Skin of body (tissue), 3 donors: ENCODE measurements at places on chromosomes 3 and 15. TPM values are rescaled to one million over a fixed set of nuclear protein-coding genes. Genes with fewer than 3 reads are reported as not detected.

Gene FBXO22
- 12.9 TPM for total RNA-seq

Gene CPLX3
- 0.20 TPM for total RNA-seq

Gene MEIS2
- total RNA-seq, result 25.5 TPM

Gene BSN
- total RNA-seq, result 0.39 TPM

Gene RNU5B-1
- under 0.01 TPM for total RNA-seq

Gene KY
- 7.2 TPM for total RNA-seq

Gene ROPN1B
- 2.0 TPM for total RNA-seq

Gene CAMK2N2
- not detected for total RNA-seq

Gene INTS14
- total RNA-seq, result 23.9 TPM

Gene MUC4
- 0.30 TPM for total RNA-seq

Gene NME9
- not detected for total RNA-seq

Gene LRRIQ4
- not detected for total RNA-seq

Gene IGSF11
- total RNA-seq, result 1.6 TPM

Gene EFCAB12
- total RNA-seq, result 0.10 TPM

Gene TGFBR2
- total RNA-seq, result 71.5 TPM

Gene CYP1A2
- 0.10 TPM for total RNA-seq

Gene ARID3B
- total RNA-seq, result 4.8 TPM

Gene CNTN6
- total RNA-seq, result 1.9 TPM

Gene HESX1
- 0.89 TPM for total RNA-seq

Gene COPS2
- 80.4 TPM for total RNA-seq

Gene BCHE
- 28.8 TPM for total RNA-seq

Gene TRH
- not detected for total RNA-seq

Gene FSIP1
- 0.89 TPM for total RNA-seq

Gene AQP9
- 7.3 TPM for total RNA-seq

Gene EPHB1
- 5.0 TPM for total RNA-seq

Gene MAP6D1
- total RNA-seq, result 1.2 TPM

Gene AMIGO3
- total RNA-seq, result 0.10 TPM

Gene AMOTL2
- 46.8 TPM for total RNA-seq

Gene RARB
- 5.5 TPM for total RNA-seq

Gene SLCO2A1
- total RNA-seq, result 3.7 TPM

Gene MAGEL2
- total RNA-seq, result 2.8 TPM

Gene THSD4
- total RNA-seq, result 24.3 TPM

Gene PIERCE2
- 1.5 TPM for total RNA-seq

Gene ITIH4
- 4.6 TPM for total RNA-seq

Gene TMEM207
- not detected for total RNA-seq

Gene GPR149
- total RNA-seq, result not detected

Gene DGKG
- 2.9 TPM for total RNA-seq

Gene PIF1
- 1.9 TPM for total RNA-seq

Gene GUCA1C
- not detected for total RNA-seq

Gene LEKR1
- 0.69 TPM for total RNA-seq

Gene PIGZ
- 1.8 TPM for total RNA-seq

Gene PLAAT1
- 2.4 TPM for total RNA-seq

Gene VPS33B
- total RNA-seq, result 3.1 TPM

Gene DNAJC17
- total RNA-seq, result 19.0 TPM

Gene CD96
- 2.0 TPM for total RNA-seq

Gene IQCH
- 0.89 TPM for total RNA-seq

Gene ZBTB38
- total RNA-seq, result 58.9 TPM
